Right forelimb (tissue), 1 donor: ENCODE measurements at places on chromosomes 4 and X.

- DNase-seq, result no peak
These were observed 41.0 kb downstream of the RS1 start for GRCh38 chrX:18630934-18631333.

DNA sequence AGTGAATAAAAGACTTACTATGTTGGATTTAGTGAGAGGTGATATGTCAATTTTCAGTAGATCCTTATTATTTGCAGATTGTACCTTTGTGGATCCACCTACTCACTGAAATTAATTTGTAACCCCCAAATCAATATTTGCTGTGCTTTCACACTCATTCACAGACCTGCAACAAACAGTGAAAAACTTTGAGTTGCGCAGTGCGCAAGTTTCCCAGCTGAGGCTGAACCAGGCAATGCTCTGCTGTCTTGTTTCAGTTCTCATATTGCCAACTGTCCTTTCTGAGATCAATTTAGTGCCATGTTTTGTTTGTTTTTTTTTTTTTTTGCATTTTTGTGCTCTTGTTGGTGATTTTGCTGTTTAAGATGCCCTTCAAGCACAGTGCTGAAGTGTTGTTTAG is 40.8 kb upstream of the LEF1 start:
- DNase-seq, result no peak

- DNase-seq, result no peak
These were observed 10.8 kb downstream of the HAUS3 start for GRCh38 chr4:2231082-2231481.

DNA sequence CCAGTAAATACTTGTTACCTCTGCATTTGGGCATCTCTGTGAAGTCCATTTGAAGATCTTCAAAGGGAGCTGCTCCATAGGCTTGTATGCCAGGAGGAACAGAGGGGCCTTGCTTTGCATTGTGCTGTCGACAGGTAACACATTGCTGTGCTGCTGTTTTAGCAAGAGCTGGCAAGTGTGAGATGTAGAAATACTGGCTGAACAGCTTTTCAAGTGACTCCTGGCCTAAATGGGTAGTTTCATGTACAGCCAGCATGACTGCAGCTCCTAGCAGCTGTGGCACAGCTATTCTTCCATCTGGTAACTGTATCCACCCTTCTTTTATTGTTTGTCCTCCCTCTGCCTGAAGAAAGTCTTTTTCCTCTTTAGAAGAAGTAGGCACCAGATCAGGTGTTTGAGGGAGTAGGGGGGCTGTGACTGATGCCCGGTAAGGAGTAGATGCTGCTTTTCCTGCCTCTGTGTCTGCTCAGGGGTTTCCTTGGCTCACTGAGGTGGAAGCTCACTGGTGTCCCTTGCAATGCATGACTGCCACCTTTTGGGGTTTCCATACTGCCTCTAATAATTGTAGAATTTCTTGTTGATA is 965.3 kb downstream of the CCSER1 start:
- no peak for DNase-seq

DNA sequence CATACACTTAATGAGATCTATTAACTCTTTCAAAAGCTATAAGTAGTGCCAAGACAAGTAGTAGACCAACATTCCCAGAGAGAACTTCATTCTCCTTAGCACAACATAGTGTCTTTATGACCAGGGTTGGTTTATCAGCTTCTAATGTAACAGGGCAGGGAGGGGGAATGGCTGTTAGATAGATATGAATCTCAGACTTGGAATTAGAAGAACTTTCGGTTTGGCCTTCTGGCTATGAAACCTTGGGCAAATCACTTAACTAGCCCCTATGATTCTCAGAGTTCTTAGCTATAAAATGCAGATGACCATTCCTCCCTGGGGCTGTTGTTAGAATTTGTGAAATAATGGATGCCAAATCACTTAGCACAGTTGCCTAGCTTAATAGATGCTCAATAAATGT is 132.2 kb downstream of the SLC10A7 start:
- DNase-seq, result no peak

- no peak for DNase-seq
These were observed 824.8 kb upstream of the GALNTL6 start for GRCh38 chr4:170988446-170988845.

DNA sequence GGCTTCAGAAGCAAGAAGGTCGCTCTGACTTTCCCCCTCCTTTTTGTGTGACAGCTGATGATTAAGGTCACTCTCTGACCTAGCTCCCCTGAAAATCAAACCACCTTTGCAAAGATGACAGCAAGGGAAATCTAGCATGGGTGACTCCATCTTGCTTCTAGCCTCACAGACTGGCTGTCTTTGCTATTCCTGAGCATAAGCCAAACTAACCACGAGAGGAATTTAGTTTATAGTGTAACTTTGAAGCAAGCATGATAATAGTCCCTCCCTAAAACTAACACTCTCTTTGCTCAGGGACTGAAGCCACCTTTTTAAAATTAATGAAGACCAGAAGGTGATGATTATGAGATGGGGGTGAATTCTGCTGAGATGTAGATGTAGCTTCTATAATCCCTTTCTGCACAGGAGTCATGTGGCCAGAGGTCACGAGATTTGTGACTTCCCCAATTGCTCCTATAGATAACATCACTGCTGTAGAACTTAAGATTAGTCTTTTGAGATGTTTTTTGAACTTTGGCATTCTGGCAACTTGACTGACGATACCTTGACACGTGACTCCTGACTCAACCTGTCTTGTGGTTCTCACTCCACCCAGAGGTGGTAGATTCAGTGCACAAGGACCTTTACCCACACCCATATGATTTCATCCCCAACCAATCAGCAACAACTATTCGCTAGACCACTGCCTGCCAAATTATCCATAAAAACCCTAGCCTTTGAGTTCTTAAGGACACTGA is 14.9 kb upstream of the PDE5A start:
- DNase-seq, result no peak

GRCh38 chr4:6262847-6263487 is 6.7 kb upstream of the WFS1 start:
- no peak for DNase-seq

DNA sequence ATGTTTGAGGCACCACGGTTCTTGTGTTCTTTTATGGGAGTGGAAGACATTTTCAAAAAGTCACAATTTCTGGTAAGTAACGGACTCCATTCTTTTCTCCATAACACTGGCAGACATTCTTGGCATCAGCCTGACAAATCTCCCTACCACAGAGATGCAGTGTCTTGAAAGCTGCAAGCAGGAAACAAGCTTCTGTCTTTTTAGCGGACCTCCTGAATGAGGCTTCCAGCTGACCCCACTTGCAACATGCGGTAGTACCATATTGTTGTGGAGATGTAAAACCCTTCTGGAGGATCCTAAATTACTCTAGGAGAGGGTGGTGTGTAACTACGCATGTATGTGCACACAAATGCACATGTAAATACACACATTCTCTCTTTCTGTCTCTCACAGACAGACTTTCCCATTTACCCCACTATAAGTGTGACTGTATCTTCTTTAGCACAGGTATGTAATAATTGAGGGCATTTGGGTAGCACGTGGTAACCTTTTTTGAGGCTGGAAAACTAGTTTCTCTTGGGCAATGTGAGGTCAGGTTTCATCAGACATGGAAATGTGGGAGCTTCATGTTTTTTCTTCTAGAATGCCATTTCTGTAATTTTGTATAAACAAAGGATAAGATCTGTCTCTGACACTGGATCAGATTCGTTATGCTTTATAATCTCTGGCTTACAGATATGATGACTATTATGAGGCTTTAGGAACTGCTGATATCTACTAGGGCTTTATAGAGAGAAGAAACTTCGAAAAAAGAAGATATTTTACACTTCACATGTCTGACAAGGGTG is 130.1 kb downstream of the MGST2 start:
- DNase-seq, result no peak
